ENCODE measurements at places on chromosomes 6 and 20.

DNA sequence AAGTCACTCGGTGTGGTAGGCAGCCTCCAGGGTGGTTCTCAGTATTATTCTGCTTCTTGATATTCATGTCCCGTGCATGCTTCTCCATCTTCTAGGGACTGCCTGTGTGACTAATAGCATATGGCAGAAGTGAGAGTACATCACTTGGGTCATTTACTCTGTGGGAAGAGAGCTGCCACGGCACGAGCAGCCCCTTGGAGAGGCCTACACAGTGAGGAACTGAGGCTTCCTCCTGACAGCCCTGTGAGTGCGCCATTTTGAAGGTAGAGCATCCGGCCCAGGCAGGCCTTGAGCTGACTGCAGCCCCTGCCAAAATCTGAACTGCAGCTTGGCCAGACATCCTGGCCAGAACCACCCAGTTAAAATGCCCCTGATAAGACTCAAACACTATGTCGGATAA, 17.3 kb upstream of the MCUR1 start:
- DNase-seq: no peak

DNA sequence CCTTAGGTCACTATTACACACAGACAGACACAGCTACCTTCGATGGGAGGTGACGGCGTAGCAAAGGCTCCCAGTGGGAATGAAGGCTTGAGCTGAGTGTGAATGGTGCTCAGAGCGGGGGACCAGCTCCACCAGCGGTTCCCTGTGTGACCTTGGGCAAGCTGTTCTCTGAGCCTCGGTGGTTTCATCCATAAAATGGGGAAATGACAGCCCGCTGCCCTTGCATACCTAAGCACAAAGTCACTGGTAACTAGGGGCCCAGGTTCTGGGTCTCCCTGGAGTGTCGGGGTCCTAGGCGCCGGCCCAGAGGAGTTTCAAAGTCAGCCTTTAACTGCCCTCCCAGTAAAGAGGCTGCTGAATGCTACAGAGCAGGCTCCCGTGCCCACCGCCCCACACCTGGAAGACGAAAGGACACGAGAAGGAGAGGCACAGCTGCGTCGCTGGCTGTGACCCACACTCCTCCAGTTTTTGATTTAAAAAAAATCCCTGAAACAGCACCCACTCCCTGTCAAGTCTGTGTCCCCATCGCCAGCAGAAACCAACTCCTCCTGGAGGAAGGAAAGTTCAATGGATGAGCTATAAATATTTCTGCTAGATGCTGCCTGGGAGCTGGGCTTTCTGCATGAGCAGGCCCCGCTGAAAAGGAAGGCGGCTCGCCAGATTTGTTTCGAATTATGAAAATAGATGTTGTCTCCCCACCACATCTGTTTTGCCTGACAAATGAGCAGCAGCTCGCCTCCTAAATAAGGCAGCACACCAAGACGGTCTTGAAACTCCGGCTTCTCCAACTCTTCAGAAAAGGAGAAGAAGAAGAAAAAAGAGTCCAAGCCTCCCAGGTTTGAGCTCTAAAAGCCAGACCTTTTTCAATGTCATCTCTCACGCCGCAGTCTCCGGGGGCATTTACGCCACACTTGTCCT, 27.4 kb downstream of the PMEPA1 start:
- DNase-seq: no peak

DNA sequence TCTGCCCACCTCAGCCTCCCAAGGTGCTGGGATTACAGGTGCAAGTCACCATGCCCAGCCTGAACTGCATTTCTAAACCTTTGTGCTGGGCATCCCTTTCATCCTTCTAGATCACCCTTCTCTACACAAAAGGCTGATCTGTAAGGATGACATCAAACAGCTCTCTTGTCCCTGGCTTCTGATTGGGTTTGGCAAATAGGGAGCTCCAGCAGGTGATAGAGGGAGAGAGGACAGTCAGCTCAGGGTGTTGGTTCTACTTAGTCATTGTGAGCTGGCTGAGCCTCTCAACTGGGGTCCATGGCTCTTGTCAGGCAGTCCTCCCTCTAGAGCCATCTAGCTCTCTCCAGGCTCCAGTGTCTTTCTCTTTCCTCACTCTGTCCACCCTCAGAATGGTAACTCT, 237.6 kb upstream of the JARID2 start:
- DNase-seq: no peak

DNA sequence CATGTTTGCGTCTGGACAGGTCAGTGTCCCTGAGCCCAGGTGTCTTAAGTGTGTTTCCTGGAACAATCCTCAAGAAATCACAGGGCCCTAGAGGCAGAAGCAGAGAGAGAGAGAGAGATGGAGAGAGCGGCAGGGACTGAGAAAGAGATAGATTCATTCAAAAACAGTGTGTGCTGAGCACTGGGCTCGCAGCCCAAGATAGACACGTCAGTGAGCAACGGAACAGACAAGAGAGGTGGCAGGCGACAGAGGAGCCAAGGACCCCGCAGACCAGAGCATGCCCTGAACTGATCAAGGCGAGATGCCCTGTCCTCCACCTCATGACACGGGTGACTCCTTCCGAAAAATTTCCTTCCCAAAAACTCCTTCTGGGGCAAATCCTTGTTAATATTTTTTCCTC, 362.0 kb upstream of the SULF2 start:
- DNase-seq: no peak

- DNase-seq: peak; percentile 56
Observed at GRCh38 chr20:53708129-53708968, 114.7 kb upstream of the ZNF217 start.

- DNase-seq: no peak
Observed at GRCh38 chr6:137754366-137754765, 112.7 kb upstream of the TNFAIP3 start.

- DNase-seq: no peak
Observed at GRCh38 chr20:36070451-36070850, 84.1 kb upstream of the EPB41L1 start.

- DNase-seq: no peak
Observed at GRCh38 chr6:44800171-44800783, 412.8 kb downstream of the CDC5L start.

DNA sequence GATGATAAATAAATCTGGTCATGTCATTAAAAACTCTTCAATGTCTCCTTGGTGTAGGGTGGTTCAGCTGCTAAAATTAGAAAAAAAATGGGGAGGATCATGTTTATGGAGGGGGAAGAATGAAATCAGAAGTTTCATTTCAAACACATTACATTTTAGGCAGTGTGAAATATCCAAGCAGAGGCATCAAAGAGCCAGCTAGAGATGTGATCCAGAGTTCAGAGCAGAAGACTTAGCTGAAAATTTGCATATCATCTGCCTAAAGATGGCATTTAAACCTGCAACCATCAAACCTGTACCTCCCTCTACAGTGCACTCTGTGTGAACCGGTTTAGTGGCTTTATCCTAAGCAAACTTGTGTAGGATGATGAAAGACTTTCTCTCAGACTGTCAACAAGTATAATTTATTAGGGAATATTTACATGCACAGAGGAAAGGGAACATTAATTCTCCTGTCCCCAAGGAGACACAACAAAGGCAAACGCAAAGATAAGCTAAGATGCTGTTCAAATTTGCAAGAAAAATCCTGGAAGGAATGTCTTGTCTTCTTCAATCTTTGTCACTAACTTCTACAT, 84.8 kb upstream of the PLEKHG1 start:
- DNase-seq: no peak

GRCh38 chr6:115594891-115595290, 465.8 kb downstream of the FRK start:
- DNase-seq: no peak

GRCh38 chr20:59827138-59828056, 106.0 kb downstream of the SYCP2 start:
- DNase-seq: no peak

DNA sequence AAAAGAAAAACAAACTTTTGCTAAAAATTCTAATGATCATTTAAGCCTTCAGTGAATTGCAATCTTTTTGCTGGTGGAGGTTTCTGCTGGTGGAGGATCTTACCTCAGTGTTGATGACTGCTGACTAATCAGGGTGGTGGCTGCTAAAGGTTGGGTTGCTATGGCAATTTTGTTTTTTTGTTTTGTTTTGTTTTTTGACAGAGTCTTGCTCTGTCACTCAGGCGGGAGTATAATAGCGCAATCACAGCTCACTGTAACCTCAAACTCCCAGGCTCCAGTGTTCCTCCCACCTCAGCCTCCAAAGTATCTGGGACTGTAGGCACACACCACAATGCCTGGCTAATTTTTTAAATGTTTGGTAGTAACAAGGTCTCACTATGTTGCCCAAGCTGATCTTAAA, 94.7 kb downstream of the ANKRD6 start:
- no peak for DNase-seq

DNA sequence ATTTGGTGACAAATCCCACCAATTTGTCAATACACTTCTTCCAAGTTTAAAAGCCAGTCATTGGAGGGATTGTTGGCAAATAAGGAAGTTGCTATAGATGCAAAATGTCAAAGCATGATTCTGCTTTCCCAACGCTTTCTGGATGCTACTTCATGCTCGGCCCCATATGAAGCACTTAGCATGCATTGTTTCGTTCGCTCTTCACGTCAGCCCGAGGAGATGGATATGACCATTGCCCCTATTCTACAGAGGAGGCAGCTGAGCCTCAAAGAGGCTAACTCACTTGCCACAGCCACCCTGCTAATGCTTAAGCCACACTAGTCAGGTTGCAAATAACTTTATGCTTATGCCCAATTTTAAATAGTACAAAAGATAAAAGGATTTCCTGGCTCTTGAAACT, 2.8 kb upstream of the NXT1 start:
- DNase-seq: no peak

DNA sequence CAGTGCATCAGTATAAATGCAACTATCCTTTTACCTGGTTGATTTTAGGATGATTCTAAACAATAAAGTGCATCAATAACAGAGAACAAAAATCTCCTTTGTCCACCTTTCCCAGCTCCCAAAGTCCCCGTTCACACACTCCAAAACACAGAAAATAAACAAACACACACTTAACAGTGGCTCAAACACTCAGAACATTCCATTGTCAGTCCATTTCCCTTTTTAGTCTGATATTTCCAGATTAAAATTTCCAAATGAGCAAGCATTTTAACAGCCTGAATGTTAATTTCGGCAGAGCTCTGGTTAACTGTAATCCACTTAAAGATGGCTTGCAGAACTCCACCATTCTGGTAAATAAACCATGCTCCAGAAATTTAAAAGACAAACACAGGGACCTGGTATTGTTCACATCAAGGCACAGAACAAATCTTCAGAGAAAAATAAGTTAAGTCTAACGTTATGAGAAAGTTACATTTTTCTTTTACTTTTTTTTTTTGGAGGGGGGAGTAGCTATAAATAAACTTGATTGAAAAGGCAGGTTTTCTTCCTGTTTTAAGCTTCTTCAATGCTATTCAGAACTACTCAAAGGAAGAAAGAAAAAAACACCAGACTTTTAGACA, 100.8 kb downstream of the DST start:
- DNase-seq: no peak

DNA sequence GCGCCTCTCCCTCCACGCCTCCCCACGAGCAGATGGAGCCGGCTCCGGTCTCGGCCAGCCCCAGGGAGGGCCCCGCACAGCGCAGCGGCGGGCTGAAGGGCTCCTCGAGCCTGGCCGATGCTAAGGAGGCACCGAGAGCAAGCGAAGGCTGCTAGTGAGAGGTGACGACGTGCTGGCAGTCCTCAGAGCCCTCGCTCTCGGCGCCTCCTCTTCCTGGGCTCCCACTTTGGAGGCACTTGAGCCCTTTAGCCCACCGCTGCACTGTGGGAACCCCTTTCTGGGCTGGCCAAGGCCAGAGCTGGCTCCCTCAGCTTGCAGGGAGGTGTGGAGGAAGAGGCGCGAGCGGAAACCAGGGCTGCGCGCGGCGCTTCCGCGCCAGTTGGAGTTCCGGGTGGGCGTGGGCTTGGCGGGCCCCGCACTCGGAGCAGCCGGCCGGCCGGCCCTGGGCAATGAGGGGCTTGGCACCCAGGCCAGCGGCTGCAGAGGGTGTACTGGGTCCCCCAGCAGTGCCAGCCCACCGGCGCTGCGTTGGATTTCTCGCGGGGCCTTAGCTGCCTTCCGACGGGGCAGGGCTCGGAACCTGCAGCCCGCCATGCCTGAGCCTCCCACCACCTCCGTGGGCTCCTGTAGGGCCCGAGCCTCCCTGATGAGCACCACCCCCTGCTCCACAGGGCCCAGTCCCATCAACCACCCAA, 2.5 kb upstream of the TMEM14C start:
- peak; percentile 41 for DNase-seq

Data from activated T-cell treated with anti-CD3 and anti-CD28 coated beads for 24 hours (primary cell).